Stimulated activated CD4-positive, alpha-beta T cell treated with anti-CD3 and anti-CD28 coated beads, Interleukin-1b, Interleukin-23, amount 100 ng/mL, for 1 hour (primary cell): ENCODE measurements at places on chromosomes 2 and 18.

GRCh38 chr2:182649316-182649715 is 66.7 kb upstream of the DNAJC10 start:
- DNase-seq: no peak

DNA sequence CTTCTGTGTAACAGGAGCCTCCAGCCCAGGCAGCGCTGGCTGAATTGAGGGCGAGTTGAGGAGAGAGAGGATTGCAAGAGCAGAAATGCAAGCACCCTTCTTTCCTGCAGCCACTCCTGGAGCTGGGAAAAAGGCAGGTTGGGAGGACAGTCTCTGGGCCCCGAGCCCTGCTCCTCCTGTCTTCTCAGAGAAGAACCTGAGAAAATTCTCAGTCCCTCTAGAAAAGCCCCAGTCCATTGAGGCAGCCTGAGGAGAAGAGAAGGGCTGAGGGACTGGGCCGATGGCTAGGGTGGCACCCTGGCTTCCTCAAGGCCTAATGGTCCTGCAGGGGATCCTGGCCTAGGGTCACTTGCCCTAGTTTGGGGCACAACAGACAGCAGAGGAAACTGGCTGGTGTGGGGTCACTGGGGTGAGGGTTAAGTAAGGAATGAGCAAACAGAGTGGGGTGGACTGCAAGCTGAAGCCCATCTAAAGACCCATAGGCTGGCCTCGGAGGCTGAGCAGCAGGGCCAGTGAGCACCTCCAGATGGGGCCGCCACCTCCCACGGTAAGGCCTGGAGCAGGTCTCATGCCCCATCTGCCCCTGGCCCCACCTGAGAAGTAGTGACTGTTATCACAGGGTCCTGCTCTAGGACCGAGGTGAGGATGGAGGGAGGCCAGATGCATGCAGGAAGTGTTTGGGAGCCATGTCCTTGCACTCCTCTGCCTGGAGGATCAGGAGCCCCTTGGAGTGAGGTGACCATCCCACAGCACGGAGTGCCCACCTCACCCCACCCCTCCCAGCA is 12.4 kb downstream of the CIB4 start:
- DNase-seq: no peak

DNA sequence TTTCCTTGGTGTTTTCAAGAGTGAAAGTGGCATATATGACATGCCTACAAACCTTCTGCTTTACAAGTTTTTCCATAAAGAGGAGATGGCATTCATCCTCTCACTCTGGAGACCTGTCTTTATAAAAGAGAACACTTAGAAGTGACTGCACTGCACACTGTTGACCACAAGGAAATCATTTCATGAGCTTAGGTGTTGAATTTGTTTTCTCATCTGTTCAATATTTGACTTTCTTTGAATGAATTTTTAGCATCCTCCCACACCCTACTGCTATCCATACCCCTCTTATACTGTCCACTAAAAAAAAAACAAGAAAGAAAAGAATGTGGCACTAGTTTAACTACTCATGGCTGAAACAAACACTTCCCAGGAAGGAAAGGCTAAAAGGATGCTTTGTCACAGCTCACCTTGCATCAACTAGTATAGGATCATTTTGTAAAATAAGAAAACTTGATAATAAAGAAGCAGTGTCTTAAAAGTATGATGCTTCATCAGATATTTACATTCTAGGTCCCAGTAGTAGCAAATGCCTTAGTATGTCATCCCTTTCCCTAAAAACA is 83.0 kb downstream of the ACVR1 start:
- no peak for DNase-seq

DNA sequence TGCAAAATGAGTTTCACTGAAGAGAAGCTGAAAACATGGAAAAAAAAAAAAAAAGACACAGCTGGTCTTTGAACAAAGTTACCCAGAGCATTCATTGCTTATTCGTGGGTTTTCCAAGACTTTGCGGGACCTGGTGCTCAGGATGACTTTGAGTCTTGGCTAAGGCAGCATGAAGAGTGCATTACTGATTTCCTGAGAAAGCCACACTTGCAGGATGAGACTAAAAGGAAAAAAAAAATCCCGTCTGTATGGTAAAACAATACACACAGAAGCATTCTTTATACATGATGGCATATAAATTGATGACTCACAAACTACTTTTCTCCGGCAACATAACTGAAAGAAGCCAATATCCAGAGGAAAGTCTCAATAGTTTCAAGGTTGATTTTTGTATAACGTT is 195.4 kb downstream of the SPP2 start:
- DNase-seq: no peak

GRCh38 chr2:157492189-157492773 is 48.4 kb upstream of the CYTIP start:
- DNase-seq: peak; percentile 37

DNA sequence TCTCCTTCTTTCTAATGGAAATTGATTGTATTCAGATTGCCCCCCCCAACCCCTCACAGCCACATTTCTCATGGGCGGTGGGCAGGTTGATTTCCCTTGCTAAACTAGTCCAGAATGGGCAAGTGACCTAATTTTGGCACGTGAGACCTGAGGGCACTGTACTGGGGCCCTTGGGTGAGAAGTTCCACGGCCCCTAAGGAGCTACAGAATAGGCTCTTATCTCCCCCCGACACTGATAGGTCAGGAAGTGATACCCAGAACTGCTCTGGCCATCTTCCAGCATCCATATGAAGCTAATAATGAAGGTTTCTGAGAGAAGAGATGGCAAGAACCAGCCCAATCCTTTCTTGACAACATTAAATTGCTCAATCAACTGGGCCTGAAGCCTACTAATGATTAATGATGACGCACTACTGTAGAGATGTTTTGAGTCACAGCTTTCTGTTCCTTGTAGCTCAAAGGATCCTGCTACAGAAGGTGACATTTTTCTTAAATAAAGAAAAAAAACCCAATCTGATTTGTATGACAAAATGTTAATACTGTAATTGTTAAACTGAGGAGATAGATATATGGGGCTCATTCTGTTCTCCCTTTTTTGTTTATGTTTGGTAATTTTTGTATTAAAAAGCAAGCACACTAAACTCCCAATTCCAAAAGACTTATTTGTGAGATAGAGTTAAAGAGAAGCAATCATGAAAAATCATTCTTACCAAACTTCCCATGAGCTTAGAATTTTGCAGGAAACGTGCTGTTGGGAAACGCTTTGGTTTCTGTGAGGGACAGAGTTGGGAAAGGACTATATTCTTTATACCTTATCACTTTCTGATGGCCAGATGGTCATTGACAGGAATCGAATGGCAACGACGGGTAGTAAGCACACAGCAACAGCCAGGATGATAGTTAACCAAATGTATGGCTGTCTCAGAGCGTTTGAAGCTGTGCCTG is 28.2 kb upstream of the NARS1 start:
- no peak for DNase-seq

DNA sequence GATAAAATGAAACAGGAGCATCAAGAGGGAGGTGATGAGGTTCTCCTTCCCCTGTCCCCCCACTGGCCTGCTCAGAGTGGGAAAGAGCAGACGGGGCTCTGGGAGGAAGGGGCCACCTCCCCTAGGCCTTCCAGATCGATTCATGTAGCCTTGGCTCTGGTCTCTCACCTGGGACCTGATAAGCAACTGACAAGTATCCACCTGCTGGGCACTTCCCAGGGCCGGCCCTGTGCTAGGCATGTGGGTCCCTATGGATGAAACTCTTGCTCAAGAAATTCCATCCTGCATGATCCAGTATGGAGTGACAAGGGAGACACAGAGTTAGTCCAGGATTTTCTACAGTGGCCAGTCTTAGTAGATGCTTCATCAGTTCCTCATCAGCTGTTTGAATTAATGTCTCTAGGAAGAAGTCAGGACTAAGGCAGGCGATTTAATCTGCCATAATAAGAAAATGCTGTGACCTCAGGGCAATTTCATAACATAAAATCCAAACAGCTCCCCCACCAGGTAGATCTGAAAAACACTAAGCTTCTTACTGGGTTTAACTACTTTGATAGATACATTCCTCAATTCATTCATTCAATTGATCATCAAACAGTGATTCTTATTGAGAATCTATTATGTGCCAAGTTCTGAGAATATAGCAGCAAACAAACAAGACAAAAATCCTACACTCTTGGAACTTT is 44.7 kb upstream of the ZFP36L2 start:
- DNase-seq: no peak

DNA sequence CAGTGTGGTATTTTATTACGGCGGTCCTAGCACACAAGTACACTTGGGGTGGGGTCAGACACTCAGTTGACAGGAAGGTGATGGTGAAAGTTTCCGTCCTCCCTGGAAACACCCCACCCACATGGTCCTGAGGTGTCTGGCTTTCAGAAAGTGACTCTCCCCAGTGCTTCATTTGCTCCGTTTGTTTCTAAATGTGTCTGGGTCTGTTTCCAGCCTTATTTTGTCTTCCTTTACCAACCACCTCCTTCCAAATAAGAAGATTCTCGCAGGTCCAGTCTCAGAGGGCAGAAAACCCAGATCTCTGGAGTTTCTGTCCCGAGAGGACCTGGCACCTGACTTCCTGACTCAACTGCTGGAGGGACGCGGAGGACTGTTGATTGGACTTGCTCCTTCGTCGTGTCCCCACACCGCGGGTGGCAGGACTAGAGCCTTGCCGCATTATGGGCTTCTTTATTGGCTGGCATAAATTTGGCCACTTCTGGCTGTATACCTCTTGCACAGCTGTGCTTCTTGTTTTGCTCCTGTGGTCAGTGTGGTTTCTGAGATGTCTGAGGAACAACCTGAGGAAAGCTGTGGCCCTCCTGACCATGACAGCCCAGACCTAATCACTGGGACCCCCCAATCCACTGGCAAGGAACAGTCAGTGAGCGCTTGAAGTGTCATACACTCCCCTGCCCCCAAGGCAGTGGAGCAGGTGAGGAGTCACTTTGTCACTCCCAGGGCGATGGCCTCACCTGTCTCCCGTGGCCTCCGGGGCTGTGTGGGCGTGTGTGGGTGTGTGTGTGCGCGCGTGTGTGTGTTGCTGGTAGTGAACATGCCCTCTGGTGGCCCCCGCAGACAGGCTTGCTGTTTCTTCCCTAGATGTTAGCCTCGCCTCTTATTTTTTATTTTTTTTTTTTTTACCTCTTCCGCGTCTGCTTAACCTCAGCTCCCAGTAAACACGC is 45.6 kb downstream of the MEX3C start:
- DNase-seq: peak; percentile 61

- DNase-seq: no peak
Measured at GRCh38 chr18:48676346-48676745, 137.5 kb downstream of the CTIF start.

- DNase-seq: no peak
Measured at GRCh38 chr2:238845583-238846377, 2.1 kb upstream of the TWIST2 start.

DNA sequence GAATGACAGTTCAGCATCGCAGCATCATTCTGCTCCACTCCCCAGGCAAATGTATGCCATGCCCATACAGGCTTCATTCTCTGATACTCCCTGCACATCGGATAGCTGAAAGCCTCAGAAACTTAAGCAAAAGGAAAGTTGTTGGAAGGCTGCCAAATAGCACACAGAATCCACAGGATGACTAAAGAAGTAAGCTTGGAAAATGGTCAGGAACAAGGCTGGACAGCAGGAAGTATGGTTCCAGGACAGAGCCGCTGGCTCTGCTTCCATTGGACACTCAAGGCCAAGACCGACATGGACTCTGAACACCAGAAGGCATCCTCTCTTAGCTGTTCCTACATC is 256.5 kb downstream of the CDH20 start:
- no peak for DNase-seq

DNA sequence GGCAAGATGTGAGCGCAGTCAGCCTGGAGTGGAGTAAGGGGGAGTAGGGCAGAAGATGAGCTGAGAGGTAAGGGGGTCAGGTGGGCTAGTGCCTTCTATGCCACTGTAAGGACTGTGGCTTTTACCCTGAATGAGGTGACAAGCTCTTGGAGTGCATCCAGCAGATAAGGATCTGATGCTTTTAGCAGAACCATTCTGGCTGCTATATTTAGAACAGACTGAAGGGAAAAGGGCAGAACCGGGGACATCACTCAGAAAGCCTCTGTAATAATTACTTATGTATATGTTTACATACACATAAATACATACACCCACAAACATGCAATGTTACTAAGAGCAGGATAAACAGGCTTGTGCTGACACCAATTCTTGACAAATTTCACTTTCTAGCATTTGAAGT is 124.8 kb downstream of the DTNB start:
- DNase-seq: no peak

DNA sequence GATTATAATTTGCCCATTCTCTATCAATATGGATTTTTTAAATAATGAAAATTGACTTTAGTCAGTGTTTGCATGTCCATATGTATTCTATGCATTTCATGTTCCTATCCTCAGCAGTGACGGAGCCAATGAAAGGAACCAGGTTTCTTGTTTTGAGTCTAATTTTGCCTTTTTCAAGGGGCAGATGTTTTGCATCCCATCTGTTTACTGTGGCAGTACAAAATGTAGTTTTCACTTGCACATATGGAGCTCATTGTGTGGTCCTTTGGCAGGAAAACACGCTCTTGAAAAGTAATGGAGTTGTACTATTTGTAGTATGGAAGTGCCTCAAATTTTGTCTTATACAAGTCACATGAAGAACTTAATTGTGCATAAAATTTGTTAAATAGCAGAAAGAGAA is 127.8 kb downstream of the AGPS start:
- DNase-seq: no peak

DNA sequence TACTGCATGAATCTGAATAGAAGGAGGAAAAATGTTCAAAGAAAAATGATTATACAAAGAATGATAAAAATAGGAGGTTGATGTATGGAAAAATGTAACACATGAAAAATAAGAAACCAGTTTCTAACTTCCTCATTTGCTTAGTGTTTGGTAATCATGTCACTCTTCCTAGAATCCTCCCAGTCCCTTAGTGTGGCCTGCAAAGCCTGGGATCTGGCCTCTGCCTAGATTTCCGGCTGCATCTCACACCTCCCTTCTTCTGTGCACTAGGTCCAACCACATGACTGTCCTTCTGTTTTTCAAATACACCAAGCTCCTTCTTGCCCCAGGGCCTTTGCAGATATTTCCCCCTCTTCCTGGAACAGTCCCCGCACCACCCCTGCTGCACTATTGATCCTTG is 76.8 kb upstream of the RBMS1 start:
- DNase-seq: no peak

- peak; percentile 66 for DNase-seq
Measured at GRCh38 chr18:80157708-80158343, 48.8 kb downstream of the ADNP2 start.

DNA sequence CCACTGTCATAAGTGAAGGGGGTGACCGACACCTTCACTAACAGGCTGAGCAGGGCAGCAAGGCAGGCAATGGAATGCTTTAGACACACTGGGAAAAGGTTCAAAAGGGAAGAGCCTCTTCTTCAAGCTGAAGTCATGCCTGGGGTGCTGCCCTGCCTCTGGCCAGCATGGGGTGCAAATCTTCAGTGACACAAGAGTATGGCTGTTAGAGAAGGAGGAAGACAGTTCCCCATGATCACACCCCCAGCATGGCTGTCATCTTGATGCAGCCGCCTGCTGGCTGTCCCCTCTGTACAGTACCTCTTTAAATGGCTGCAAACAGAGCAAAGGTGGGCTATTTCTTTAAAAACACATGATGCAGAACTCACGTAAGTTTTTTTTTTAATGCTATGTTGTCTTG is 71.9 kb downstream of the INPP4A start:
- DNase-seq: no peak
